Lung microvascular endothelial cell (primary cell): ENCODE measurements at places on chromosomes 1 and 21.

- DNase-seq, result no peak
Measured at GRCh38 chr1:66642992-66643391, 109.0 kb downstream of the SGIP1 start.

DNA sequence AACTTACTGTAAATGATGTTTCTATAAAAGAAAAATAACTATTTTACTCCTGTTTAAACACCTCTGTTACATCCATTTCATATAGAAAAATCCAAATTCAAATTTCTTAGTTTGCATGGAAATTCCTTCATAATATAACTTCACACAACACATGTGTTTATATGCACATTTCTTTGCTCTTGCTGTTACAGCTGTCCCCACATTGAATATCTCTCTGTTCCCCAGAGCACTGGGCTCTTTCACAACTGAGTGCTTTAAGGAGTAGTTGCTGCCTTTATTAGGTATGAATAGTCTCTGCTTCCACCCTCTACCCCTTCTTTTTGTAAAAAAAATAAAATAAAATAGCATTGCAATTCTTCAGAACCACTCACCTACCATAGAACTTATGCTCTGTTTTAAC, 287.0 kb downstream of the OLFM3 start:
- no peak for DNase-seq

GRCh38 chr1:16915627-16915973, 6.1 kb upstream of the CROCC start:
- DNase-seq, result peak; percentile 25

DNA sequence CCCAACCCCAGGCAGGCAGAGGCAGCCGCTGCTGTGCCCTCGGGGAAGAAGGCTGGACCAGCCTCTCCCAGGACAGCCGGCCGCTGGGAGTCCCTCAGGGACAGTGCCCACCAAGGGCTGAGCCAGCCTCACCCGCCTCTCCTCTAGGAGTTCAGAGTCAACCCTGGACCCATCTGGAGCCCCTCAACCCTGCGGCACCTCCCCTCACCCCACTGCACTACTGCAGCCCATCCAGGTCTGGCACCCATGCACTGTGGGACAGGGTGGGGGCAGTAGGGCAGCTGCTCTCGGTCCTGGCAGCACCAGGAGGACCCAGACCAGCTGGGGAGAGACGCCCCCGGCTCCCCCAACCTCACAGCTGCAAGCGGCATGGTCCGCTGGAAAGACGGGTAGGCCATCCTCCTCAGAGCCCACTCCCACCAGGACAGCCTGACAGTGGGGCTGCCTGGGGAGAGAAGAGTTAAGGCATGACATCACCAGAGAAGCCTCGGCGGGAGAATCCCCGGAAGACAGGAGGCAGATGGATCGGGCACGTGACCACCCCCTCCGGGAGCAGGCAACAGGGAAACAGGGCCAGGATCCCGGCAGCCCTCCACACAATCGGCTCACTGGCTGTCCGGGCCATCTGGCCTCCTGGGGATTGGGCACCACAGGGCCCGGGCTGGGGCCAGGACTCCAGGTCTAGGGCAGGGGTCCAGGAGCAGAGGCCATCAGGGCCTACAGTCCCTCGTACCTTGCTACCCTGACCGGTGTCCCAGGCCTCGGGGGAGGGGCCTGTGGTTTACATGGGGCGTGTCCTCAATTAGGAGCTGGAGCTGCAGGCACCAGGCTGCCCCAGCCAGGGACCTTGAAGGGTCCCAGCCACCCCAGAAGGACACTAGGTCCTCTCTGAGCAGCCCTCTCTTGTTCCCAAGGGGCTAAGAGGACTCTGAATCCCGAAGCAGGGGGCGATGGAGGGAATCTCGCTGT, 3.1 kb downstream of the ACAP3 start:
- DNase-seq, result peak; percentile 67

- no peak for DNase-seq
Measured at GRCh38 chr1:29964718-29965533, 728.6 kb downstream of the PTPRU start.

- DNase-seq, result no peak
Measured at GRCh38 chr1:232965124-232965911, 14.9 kb downstream of the NTPCR start.

DNA sequence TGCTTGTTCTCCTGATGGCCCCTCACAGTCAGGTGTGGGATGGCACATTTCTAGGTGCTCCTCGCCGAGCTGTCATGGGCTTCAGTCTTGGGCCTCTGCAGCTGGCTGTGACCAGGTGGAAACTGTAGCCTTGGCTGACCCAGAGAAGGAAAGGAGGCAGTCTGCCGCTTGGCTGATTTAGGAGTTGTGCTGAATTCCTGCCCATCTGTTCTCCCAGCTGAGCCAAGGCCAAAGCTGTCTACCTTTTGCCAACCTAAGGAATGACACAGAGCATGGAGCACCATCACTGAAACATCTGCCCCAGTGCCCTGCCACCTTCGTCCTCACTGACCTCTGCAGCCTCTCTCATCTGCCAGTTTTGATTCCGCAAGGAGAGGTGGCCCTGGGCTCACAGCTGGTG, 27.9 kb downstream of the UTP25 start:
- no peak for DNase-seq

- no peak for DNase-seq
Measured at GRCh38 chr1:237901299-237901934, 10.7 kb upstream of the ZP4 start.
